ENCODE measurements at places on chromosomes 6 and 20.

DNA sequence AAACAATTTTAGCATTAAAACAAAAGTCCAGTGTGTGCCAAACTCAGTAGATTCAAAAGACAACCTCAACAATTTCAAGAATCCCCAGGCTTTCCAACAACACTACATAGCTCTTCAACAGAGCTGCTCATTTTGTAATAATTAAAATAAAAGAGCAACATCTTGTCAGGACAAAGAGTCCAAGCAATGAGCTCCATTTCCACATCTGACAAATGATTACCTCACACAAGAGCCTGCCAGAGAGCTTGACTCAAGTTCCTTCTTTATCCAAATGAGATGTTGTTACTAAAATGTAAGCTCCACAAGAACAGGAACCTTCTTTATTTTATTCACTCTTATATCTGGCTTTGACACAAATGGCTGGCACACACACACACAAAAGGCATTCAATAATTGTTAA lies 449.8 kb downstream of the HACE1 start:
- DNase-seq: no peak

- no peak for DNase-seq
Measured at GRCh38 chr6:166949528-166950442, 6.6 kb downstream of the RNASET2 start.

DNA sequence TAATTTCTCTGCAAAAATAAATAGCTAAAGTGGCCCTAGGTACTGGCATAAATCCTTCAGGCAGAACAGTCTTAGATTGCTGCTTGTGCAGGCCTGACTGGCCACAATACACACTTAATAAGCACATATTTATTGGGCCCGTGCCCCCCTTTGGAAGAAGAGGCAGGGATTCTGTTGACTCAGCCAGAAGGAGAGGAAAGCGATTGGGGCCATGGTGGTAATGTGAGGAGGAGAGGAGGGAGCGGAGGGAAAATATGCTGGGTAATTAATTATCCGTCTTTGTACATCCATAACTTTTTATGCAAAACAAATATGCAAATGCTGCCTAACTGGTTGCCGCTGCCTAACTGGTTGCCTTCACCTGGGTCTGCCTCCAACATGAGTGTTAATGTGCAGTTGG lies 36.2 kb downstream of the CD40 start:
- DNase-seq: no peak

DNA sequence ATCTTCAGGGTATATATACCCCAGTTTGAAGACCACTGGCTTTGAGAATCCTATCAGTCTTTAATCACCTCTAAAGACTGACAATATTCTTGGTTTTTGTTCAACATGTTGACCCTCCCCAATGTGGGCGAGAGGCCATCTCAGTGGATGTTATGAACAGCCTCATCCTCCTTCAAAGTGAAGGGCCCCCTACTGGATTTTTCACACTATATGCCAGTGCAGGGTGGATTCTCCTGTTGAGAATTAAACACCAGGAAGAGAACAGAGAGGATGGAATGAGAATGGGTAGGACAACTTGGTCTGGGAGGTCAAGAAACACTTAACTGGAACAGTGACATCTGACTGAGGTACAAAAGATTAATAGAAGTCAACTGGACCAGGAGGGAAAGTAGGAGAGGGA lies 327.1 kb downstream of the MAFB start:
- no peak for DNase-seq

DNA sequence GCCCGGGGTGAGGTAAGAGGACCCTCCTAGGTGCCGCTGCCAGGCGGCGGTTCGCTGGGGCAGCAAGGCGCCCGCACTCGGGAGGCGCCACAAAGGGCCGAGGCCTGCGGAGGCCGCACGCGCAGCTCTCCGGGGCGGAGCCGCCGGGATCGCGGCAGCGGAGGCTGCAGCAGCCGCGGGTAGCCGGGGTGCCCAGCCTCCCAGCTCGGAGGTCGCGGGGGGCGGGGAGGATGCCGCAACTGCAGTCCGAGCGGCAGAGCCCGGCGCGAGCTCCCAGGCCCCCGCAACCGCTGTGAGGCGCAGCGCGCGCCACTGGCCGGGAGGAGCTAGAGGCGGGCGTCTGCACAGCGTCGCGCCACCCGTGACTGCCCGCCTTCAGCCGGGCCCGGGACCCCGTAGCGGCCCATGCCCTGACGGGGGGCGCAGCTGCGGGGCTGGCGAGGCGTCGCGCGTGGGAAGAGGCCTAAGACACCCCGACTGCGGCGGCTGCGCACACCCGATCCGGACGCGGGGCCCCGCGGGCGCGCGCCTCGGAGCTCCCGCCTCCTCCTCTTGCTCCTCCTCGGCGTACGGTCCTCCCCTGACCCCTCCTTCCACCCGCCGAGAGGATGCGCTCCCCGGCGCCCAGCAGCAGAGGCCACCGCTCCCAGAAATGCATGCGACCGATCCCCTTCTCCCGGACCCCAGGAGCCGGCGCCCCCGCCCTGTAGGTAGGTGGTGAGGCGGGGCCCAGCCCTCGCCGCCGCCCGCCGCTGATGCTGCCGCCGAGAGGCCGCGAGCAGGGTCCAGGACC lies at the start of gene NCOA7:
NCOA7 (plus strand) TSS at position 603 of the 793 bp plus-strand sequence. CDS start 24,395 bp downstream, outside the sequence.
- DNase-seq: peak; percentile 71

GRCh38 chr6:138157986-138158638 lies 3.6 kb upstream of the ARFGEF3 start:
- no peak for DNase-seq

DNA sequence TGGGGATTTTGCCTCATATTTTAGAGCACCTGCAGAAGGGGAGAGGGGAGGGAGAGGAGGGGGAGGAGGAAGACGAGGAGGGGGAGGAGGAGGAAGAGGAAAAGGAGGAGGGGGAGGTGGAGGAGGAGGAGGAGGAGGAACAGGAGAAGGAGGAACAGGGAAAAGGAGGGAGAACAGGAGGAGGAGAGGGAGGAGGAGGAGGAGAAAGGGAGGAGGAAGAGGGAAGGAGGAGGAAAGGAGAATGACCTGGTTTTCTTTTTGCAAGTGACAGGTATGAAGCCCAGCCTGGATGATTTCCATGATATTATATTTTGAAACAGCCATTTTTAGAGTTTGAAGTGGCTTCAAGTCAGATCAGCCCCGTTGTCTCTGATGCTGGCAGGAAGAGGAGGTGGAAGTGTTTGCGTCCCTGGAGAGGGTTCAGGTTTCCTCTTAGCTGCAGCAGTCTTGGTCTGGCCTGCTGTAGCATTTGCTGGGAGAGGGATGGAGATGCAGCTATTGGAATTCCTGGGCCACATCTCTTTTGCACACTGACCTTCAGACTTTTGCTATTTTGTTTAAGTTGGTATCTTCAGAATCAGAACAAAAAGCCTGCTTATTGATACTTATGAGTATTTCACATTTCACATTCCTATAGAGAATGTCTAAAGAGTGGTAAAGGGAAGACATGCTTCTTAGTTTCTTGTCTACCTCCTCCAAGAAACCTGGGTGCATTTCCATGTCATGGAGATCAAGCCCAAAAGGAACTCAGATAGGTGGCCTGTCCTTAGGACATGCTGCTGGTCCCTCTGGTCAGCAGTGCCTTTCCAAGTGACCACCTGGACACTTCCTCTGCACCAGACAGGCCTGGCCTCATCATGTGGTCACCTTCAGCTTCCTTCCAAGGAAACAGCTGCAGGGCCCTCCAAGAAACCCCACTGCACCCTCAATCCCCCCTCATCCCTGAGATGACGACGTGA lies 54.3 kb upstream of the IYD start:
- DNase-seq: no peak

DNA sequence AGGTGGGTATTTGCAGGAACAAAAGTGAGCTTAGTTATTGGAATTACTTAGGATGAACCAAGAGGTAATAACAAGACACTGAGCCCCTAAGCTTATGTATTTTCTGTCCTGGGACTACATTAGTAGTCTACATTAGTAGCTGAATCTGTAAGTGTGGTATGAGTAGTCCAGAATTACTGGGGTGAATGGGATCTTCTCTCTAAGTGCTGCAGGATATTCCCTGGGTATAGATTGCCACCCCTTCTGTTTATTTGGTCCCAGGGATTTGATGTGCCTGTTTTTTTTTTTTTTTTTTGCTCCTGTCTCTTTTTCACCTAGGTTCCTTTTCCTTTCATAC lies 5.9 kb downstream of the CD2AP start:
- no peak for DNase-seq

- no peak for DNase-seq
Measured at GRCh38 chr20:58011947-58012610, 216.4 kb downstream of the ANKRD60 start.

- DNase-seq: no peak
Measured at GRCh38 chr6:80330961-80331360, 224.5 kb downstream of the BCKDHB start.

GRCh38 chr20:18137412-18138265 lies at the start of the genes KAT14 and PET117:
TSS of gene KAT14 (plus strand) at chr20:18137863. CDS start at chr20:18142661, 4,798 bp downstream.
TSS of gene PET117 (plus strand) at chr20:18137863. CDS start at chr20:18137956, 93 bp downstream.
- DNase-seq: peak; percentile 93

- DNase-seq: no peak
Measured at GRCh38 chr6:16318953-16319720, 80.8 kb downstream of the GMPR start.

- no peak for DNase-seq
Measured at GRCh38 chr20:33922224-33922623, 71.5 kb upstream of the RALY start.

GRCh38 chr6:45422503-45423110 lies 44.9 kb upstream of the SUPT3H start:
- no peak for DNase-seq

GRCh38 chr6:102736941-102737368 lies 1343.4 kb downstream of the GRIK2 start:
- no peak for DNase-seq

DNA sequence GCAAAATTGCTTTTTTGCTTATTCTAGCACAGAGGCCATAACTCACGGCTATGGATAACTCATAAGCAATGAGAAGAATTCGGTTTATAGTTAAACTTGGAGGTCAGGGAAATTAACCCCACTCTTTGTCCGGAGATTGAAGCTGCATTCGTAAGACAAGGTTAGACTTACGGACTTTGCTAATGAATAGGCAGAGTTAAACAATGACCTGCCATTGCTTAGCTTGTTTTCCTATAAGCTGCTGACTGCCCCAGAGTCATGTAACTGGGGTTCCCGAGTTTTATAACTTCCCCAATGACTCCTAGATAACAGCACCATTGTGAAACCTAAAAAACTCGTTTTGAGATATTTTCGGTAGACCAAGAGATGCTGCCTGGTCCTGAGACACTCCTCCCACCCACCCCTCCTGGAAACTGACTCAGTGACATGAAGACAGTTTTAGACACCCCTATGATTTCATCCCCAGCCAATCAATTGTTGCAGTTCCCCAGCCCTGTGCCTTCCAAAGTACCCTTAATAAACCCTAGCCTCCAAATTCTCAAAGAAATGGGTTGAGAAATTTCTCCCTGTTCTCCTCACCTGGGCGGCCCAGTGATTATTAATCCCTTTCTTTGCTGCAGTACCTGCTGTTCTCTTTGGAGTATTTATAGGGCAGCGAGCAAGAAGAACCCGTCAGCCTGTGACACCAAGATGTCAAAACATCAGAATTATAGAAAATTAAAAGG lies 33.1 kb upstream of the MCUR1 start:
- DNase-seq: no peak

- DNase-seq: no peak
Measured at GRCh38 chr20:49698477-49698876, 15.2 kb downstream of the B4GALT5 start.

- DNase-seq: peak; percentile 93
Measured at GRCh38 chr6:41787219-41787917, at the start of gene TOMM6. TSS of gene TOMM6 (plus strand) at chr6:41787694. CDS start at chr6:41787698, 4 bp downstream.

DNA sequence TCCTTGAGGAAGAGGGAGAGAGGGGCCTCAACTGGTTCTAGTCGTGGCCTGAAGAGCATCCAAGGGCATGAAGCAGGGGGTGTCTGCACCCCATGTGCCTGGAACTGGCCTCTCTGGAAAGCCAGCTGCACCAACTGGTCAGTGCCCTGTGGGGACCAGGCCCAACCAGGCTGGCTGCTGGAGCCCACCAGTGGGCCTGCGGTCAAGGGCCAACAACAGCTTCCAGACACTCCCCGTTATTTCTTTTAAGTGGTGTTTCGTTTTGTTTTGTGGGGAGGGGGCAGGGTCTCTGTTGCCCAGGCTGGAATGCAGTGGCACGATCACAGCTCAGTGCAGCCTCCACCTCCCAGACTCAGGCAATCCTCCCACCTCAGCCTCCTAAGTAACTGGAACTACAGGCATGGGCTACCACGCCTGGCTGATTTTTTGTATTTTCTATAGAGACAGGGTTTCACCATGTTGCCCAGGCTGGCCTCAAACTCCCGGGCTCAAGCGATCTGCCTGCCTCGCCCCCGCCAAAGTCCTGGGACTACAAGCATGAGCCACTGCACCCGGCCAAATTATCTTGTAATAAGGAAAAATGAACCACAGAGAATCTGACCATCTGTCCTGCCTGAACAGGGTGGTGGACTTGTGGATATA lies 11.9 kb upstream of the C20orf144 start:
- DNase-seq: no peak

GRCh38 chr6:152166497-152166896 lies 359.0 kb downstream of the ESR1 start:
- no peak for DNase-seq

- DNase-seq: no peak
Measured at GRCh38 chr6:5634525-5634924, 372.2 kb downstream of the NRN1 start.

DNA sequence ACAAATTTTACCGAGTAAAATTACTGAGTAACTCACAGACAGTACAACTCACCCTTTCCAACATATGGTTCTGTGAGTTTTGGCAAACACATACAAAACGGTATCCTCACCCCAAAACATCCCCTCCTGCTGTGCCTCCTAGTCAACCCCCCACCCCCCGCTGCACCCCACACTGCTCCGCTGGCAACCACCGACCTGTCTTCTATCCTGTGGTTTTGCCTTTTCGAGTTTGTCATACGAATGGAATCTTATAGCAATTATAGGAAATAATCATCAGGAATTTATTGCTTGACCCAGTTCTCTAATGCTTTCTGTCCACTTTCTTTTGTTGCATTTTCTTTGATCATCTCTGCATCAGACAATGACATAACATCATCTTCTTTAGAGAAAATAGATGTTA lies 312.3 kb downstream of the KIF16B start:
- no peak for DNase-seq

DNA sequence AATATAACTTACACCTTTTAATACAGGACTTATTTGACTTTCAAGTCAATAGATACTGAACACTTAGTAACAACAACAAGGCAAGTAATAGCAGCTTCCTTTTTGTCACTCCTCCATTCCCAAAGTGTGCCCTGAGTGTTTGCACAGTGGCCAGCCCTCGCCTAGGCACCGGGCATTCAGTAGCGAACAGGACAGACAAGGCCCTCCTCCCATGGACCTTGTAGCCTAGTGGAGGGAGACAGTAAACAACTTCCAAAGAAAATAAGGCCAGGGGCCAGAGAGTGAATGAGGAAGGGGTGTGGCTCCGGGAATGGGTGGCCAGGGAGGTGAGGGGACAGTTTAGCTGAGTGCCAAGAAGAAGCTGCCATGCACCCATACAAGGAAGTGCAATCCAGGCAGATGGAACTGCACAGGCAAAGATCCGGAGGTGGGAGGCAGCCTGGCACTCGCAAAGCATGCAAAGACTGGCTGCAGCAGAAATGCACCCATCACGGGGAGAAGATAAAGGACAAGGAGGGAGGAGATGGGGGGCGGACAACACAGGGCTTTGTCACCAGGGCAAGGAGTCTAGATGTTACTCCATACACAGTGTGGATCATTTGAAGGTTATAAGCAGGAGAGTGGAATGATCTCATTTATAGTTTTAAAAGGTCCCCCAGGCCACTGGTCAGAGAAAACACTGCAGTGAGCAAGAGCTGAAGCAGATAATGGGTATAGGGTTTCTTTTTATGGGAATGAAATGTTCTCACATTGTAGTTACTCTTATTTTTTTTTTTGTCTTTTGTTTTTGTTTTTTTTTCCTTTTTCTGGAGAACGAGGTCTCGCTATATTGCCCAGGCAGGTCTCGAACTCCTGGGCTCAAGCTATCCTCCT lies 32.2 kb downstream of the ATP9A start:
- no peak for DNase-seq
